ENCODE measurements at places on chromosomes 12 and 14. TPM values are rescaled to one million over a fixed set of nuclear protein-coding genes. Genes with fewer than 3 reads are reported as not detected.

The INHBC gene
- not detected for total RNA-seq

The RHEBL1 gene
- 3.6 TPM for total RNA-seq

- H3K27ac ChIP-seq: no peak overlapping the region
- no peaks in the 10 kb centered on the region for H3K36me3 ChIP-seq
- H3K4me3 ChIP-seq: no peak overlapping the region
- peaks cover 42% of the 10 kb centered on the region for H3K27me3 ChIP-seq
These were observed 4.4 kb downstream of the CACNA1C start for GRCh38 chr12:2057041-2057794.

DNA sequence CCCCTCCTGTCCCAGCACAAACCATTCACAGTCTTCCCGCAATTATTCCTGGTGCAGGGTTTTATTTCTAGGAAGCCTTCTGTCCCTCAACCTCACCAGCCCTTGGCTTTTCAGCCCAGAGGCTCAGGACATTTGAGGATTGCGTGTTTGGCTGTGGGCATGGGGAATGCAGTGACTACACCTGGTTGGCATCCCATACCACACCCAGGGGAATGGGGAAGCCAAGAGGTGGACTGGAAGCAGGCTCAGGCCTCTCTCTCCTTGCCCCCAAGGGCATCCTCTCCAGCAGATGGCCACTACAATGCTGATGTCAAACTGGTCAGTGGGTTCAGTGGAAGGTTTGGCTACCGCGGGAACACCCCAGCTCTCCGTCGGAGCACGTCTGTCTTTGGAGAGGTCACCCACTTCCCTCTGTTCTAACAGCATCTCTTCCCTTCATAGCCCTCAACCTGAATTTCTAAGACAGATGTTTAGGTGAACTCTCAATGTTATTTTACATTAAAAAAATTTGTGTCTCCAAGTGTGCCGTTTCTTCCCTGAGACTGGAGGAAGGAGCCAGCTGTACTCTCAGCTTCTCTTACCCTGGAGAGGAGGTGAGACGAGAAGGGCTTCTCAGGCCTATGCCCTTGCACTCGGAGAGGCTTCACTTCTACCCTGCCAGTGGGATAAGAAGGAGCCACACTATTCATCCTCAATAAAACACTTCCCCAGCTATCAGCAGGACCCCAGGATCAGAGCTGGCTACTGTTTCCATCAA lies 35.5 kb downstream of the DCAF4 start:
- no peak for DNase-seq
- H3K27ac ChIP-seq: no peak overlapping the region
- H3K4me1 ChIP-seq: no peaks in the 10 kb centered on the region

- H3K4me1 ChIP-seq: no peaks in the 10 kb centered on the region
- H3K27me3 ChIP-seq: no peaks in the 10 kb centered on the region
- no peak for DNase-seq
- H3K36me3 ChIP-seq: no peaks in the 10 kb centered on the region
- no peak overlapping the region for H3K27ac ChIP-seq
- no peak overlapping the region for H3K4me3 ChIP-seq
These were observed 957.5 kb downstream of the SLC6A15 start for GRCh38 chr12:83954956-83955601.

DNA sequence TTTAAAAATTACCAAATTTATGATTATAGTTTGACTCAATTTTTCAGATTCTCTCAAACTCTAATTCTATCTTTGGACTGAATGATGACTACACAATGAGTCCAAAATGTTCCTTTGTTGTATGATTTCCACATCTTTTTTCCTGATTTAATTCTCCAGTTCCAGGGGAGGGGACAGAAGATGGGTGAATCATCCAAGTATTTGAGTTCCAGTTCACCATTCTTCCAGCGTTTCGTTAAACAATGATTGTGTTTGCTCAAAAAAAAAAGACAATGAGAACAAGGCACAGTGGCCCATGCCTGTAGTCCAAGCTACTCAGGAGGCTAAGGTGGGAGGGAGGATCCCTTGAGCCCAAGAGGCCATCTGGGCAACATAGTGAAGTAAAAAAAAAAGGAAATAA lies 23.8 kb downstream of the BAZ1A start:
- peaks cover 4% of the 10 kb centered on the region for H3K4me1 ChIP-seq
- peaks cover 18% of the 10 kb centered on the region for H3K36me3 ChIP-seq
- H3K27ac ChIP-seq: peak overlapping the region; percentile 64
- no peaks in the 10 kb centered on the region for H3K27me3 ChIP-seq

GRCh38 chr14:61477712-61478462 lies 156.5 kb downstream of the PRKCH start:
- peaks cover 55% of the 10 kb centered on the region for H3K4me1 ChIP-seq
- H3K27me3 ChIP-seq: no peaks in the 10 kb centered on the region
- no peak for DNase-seq
- peak overlapping the region; percentile 82 for H3K27ac ChIP-seq
- no peaks in the 10 kb centered on the region for H3K36me3 ChIP-seq

All from suprapubic skin (tissue), 4 donors.